Smooth muscle cell of the brain vasculature (primary cell): ENCODE measurements at places on chromosomes 1 and 21.

DNA sequence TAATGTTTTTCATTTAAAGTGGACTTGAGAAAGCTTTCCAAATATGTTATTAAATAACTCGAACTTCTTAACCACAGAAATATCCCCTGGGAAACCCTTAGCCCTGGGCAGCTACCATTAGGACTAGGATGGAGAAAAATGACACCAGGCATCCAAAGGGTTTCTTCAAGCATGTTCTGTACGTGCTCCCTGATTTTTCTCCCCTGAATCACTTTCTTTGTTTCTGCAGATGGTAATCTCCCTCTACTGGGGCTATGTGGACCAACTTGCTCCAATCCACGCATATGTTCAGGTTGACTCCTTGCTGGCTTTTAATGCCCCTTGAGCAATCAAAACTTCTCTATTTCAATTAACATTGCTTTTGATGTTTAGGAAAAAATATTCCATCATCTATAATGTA lies 312.7 kb upstream of the C1orf87 start:
- DNase-seq, result no peak

- no peak for DNase-seq
Measured at GRCh38 chr21:34887105-34887442, 162.0 kb downstream of the RUNX1 start.

DNA sequence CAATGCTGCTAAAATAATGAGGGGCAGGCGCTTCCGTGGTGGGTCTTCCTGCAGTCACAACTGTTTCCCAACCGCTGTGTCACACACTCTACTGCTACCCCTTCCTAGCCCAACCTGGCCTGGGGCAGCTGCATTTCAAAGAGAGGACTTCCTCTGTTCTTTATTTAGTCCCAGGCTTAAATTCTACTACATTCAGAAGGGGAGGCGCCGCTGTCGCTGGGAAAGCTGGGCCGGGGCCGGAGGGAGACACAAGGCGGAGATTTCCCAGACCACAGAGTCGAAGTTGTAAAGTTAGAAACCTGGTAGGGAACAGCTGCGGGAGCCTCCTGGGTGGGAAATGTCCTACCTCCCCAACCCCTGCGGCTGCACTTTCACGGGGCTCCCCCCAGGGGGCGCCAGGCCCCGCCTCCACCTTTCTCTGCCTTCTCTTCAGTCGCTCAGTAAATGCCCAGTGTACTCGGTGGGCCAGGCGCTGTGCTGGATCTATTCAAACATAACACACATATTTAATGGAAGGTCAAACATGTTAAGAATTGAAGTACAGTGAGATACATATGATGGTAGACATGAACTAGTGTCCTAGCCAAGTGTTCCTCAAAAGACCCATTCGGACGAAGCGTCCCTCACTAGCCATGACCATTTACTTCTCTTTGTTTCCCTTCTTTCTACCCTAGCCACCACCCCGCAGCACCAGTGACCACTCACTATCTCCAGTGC lies 23.1 kb downstream of the DYRK3 start:
- no peak for DNase-seq

DNA sequence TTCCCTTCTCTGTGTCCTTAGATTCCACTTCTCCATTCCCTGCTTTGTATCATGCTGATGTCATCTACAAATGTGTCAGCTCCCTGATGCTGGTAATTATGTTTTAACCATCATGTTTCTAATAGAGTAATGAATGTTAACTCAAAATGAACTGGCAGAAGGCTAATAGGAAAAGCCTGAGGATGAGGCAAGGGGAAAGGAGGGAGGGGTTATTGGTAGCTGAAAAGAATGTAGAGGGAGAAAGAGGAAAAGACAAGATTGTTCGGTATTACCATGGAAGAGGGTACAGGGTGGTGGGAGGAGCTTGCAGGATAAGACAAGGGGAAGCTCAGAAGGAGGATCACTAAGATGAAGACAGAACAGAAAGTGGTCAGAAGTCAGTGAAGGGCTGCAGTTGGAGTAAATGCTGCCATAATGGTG lies 150.9 kb downstream of the ZC3H11B start:
- DNase-seq, result no peak

DNA sequence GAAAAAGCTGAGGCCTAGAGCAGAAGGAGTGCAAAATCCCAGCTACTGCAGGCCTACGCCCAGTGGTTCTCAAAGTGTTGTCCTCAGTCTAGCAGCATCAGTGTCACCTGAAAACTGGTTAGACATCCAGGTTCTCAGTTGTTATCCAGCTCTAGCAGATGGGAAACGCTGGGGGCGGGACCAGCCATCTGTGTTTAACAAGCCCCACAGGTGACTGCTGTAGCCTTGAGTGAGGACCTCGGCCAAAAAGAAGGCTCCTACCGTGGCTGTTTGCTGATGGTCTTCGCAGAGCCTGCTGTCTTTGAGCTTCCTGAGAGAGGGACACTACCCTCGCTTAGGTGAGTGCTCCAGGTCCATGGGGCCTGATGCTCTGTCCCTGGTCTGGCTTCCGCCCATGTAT lies 69.7 kb downstream of the LRRN2 start:
- no peak for DNase-seq

GRCh38 chr1:230507666-230508402 lies 81.7 kb upstream of the PGBD5 start:
- DNase-seq, result no peak

- no peak for DNase-seq
Measured at GRCh38 chr1:86000601-86001000, 156.0 kb downstream of the COL24A1 start.
